Activated CD8-positive, alpha-beta memory T cell treated with anti-CD3 and anti-CD28 coated beads for 1 hour (primary cell): ENCODE measurements at places on chromosomes 6 and 20.

DNA sequence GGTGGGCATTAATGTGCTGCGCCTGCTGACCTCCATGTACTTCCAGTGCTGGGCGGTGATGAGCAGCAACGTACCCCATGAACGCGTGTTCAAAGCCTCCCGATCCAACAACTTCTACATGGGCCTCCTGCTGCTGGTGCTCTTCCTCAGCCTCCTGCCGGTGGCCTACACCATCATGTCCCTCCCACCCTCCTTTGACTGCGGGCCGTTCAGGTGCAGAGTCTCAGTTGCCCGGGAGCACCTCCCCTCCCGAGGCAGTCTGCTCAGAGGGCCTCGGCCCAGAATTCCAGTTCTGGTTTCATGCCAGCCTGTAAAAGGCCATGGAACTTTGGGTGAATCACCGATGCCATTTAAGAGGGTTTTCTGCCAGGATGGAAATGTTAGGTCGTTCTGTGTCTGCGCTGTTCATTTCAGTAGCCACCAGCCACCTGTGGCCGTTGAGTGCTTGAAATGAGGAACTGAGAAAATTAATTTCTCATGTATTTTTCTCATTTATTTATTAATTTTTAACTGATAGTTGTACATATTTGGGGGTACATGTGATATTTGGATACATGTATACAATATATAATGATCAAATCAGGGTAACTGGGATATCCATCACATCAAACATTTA is 35.2 kb upstream of the NOP56 start:
- DNase-seq: no peak

- DNase-seq: no peak
These were observed 138.0 kb downstream of the HFE start for GRCh38 chr6:26224940-26225847.

GRCh38 chr6:57137350-57137749 is 34.8 kb upstream of the BAG2 start:
- DNase-seq: no peak

- no peak for DNase-seq
These were observed 1158.7 kb upstream of the EYS start for GRCh38 chr6:66865771-66866170.

DNA sequence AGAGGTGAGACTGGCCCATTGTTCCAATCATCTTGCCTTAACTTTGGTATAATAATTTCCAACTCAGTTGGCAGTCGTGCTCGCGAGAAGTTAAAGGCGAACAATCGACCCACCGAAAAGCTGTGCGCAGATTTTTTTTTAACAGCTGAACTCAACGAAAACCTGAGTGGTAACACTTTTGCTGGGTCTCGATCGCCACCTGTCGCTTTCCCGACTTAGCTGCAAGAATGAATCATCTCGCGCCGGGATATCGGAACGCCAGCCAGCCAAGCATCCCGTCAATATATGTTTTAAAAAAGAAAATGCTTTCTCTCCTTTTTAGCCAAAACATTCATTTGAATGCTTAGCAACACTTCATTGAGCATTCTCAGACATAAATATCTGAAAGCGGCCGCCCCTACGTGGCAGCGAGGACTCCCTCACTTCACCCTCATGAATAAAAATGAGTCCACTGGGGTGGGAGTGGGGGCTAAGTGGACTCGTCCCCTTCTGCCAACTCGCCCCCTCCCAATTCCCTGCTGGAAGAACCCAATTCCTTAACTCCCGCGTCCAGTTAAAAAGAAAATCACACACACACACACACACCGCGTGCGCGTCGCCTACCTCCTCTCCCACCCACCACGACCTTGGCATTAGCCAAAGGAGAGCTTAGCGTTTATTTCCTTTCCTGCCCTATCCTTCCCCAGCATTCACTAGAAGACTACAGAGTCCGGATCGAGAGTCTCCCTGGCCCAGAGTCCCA is 1.5 kb downstream of the COL12A1 start:
- no peak for DNase-seq

DNA sequence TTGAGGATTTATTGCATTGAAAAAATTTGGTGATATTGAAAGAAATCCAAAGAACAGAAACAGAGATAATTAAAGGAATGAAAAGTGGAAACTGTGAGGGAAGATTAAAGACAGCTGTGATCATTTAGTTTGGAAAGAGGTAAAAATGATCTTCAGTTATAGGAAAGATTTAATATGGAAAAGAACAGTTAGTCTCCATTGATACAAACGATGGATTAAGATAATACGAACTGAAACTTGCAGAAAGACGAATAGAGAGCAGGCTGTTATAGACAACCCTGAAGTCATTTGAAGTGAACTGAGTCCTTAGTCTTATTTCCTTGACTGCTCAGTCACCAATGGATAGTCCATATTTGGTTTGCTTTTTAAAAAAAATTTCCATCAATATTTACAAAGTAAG is 360.0 kb downstream of the NKAIN2 start:
- no peak for DNase-seq

DNA sequence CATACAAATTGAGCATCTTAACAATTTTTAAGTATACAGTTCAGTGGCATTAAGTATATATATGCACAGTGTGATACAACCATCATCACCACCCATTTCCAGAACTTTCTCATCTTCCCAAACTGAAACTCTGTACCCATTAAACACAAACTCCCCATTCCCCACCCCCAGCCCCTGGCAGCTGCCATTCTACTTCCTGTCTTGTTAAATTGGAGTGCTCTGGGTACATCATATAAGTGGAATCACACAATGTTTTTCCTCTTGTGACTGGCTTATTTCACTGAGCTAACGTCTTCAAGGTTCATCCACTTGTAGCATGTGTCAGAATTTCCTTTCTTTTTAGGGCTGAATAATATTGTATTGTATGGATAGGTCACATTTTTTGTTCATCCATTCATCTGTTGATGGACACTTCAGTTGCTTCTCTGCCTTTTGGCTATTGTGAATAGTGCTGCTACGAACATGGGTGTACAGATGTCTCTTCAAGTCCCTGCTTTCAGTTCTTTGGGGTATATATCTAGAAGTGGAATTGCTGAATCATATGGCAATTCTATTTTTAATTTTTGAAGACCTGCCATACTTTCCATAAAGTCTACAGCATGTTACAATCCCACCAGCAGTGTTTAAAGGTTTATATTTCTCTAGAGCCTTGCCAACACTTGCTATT is 19.6 kb upstream of the RREB1 start:
- no peak for DNase-seq
